HCT116 (cell line): ENCODE measurements at places on chromosomes 12 and 14. TPM values are rescaled to one million over a fixed set of nuclear protein-coding genes. Genes with fewer than 3 reads are reported as not detected.

MANSC4 gene
- total RNA-seq = not detected

ZC2HC1C gene
- total RNA-seq = 0.98 TPM

ADAM21 gene
- 0.98 TPM for total RNA-seq

GRCh38 chr12:123485756-123486155, 27.8 kb downstream of the SNRNP35 start:
- DNase-seq = no peak

DNA sequence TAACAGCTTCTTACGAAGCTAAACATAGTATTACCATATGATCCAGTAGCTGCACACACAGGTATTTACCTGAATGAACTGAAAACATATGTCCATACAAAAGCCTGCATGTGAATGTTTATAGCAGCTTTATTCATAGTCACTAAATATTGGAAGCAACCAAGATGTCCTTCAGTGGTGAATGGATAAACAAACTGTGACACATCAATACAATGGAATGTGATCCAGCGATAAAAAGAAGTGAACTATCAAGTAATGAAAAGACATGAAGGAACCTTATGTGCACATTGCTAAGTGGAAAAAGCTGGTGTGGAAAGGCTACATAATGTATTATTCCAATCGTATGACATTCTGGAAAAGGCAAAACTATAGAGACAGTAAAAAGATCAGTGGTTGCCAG, 38.1 kb upstream of the JDP2 start:
- DNase-seq = no peak

DNA sequence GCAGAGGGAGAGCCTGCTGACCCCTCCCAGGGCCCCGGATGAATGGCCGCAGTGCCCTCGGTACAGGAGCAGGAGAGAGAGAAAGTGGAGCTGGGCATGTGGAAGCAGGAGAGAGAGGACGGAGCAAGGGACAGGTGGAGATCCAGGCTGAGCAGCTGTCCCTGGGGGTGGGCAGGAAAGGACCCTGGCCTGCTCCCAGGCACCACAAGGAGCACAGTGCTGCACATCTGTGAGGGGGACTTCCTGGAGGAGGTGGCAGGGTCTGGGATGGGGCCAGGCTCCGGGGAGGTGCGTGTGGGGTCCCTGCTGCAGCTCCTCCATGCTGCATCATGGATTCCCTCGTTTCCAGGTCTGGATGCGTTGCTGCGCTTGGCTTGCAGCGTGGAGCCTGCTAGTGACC, 13.0 kb upstream of the DLK1 start:
- no peak for DNase-seq

DNA sequence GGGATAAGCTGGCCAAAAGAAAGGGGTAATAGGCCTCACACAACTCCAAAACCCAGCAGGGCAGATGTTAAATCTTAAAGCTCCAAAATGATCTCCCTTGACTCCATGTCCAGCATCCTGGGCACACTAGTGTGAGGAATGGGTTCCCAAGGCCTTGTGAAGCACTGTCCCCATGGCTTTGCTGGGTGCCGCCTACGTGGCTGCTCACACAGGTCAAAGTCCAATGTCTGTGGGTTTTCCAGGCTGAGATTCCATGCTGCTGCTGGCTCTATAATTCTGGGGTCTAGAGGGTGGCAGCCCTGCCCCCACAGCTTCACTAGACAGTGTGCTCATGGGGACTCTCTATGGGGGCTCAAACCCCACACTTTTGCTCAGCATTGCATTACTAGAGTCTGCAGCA, 145.3 kb upstream of the GRIN2B start:
- DNase-seq = no peak

- DNase-seq = no peak
Measured at GRCh38 chr12:63899396-63899795, 54.9 kb downstream of the SRGAP1 start.

GRCh38 chr12:55946553-55946952, 15.6 kb downstream of the DGKA start:
- DNase-seq = no peak
